ENCODE measurements at places on chromosomes 12 and 14.

DNA sequence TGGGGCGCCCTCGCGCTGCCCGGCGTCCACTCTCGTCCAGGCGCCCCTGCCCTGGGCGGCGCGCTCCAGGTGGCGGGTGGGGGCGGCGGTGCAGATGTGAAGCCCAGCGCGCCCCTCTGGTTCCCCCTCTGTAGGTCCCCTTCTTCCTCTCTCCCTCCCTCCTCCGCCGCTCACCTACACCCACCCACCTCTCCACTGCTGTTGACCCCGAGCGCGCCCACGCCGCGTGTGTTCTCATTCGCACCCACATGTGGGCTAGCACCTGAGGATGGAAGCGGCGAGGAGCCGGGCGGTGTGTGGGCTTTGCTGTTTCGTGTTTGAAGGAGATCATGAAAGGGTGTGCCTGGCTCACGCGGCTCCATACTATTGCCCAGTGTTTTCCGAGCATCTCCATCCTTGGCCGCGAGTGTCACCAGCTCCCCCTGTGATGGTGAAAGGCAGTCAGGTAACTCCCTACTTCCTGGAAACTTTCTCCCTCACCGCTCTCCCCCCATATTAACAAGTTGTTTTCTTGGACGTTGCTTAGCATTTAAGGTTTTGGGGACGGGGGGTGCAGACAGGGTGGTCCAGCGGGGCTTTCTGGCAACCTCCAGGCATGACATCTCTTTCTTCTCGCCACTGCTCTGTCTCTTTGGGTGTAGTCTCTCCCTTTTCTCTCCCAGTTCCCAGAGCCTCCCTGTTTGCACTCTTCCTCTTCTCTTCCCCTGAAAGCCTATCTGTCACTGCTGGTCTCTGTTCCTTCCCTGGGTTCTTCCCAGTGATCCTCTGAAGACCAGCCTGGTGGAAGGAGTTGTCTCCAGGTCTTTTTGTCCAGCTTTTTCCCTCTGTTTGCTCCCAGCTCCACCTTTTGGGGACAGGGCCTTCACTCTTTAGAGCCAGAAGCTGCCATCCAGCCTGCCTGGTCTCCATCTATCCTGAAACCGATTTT is 1.6 kb downstream of the CACNA1C start:
- H3K27ac ChIP-seq, result no peak overlapping the region
- DNase-seq, result no peak
- peaks cover 24% of the 10 kb centered on the region for H3K4me1 ChIP-seq

- H3K4me3 ChIP-seq, result no peak overlapping the region
- no peaks in the 10 kb centered on the region for H3K4me1 ChIP-seq
- DNase-seq, result no peak
- H3K27ac ChIP-seq, result no peak overlapping the region
Measured at GRCh38 chr14:99891900-99892299, 98.7 kb downstream of the EML1 start.

DNA sequence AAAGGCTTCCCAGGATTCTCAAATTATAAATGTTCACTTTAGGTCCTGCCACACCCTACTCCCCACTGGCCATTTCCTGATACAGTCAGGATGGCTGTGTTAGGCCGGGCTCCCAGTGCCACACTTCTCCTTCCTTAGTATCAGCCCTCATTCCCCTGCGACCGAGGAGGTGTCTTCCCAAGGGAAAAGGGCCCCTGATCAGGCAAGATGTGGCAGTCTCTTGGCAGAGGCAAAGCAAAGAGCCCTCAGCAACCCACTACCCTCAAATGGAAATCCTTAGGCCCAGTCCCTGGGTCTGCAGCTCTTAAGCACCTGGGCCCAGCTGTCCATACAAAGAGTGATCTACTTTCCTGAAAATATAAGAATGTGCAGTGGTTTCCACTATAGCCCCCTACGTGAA is 96.5 kb upstream of the VASH1 start:
- DNase-seq, result no peak
- H3K27ac ChIP-seq, result no peak overlapping the region
- no peaks in the 10 kb centered on the region for H3K4me1 ChIP-seq
- H3K4me3 ChIP-seq, result no peak overlapping the region

DNA sequence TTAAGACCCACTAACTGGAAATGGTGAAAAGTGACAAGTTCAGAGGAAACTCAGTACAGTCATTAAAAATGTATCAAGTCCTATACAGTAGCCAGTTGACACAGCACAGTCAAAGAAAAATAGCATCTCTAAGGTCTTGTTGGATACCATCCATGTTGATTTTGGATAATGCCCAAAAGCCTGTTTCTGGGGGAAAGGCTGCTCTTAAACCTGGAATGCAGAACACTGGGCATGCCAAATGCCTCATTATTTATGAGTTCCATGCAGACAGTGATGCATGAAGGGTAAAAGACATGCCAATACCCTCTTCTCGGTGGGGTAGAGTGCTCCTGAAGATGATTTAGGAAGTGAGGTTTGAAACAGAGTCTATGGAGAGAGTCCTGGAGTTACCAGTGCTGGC is 29.6 kb downstream of the KCNK13 start:
- H3K4me1 ChIP-seq, result no peaks in the 10 kb centered on the region
- no peak for DNase-seq
- no peak overlapping the region for H3K27ac ChIP-seq
- H3K4me3 ChIP-seq, result no peak overlapping the region
- no peaks in the 10 kb centered on the region for H3K27me3 ChIP-seq

DNA sequence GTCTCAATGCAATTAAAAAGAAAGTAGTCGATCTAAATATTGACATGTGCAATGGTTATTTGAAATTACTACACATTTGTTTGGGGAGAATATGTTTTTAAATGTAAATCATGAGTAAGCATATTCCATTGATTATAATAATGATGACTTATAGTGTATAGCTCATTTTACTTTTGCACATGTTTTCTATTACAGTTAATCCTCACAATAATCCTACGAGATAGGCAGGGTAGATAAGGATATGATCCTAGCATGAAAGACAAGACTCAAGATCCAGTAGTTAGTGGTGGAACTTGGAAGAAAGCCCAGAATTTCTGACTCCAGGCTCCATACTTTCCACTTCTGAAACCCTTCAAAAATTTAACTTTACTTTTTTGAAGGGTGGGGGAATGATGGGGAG is 94.0 kb downstream of the NAV3 start:
- H3K27ac ChIP-seq, result no peak overlapping the region
- no peaks in the 10 kb centered on the region for H3K4me1 ChIP-seq
- no peaks in the 10 kb centered on the region for H3K36me3 ChIP-seq

- no peaks in the 10 kb centered on the region for H3K36me3 ChIP-seq
- H3K4me1 ChIP-seq, result no peaks in the 10 kb centered on the region
- no peaks in the 10 kb centered on the region for H3K27me3 ChIP-seq
- no peak overlapping the region for H3K4me3 ChIP-seq
Measured at GRCh38 chr14:57464008-57464730, 29.5 kb downstream of the CCDC198 start.

DNA sequence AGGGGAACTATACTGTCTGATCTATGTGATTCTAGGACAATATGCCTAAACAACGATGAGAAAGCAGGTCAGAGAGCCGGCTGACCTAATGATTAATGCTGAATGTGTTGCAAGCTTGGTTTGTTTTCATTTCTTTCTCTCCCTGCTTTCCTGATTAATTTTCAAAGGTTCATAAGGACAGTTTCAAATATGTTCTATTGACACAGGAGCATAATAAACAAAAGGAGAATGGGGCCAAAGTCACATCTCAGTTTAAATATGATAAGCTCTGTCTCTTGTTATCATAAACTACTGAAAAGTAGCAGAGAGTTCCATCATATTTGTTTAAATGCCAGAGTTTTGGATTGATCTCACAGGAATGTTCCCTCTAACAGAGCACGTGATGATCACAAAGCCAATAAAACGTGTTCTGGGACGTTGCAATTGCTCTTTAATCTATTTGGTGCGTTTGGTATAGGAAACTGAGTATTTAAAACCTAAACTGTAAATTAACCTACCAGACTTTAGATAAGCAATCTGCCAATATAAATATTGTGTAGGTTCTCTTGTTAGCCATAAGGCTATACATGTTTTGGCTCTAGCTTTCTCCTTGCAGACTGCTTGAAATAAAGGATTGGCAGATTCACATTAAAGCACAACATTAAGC is 3.7 kb upstream of the HSD17B6 start:
- DNase-seq, result no peak
- H3K4me1 ChIP-seq, result peaks cover 3% of the 10 kb centered on the region
- no peak overlapping the region for H3K4me3 ChIP-seq
- H3K27ac ChIP-seq, result no peak overlapping the region
- H3K27me3 ChIP-seq, result no peaks in the 10 kb centered on the region

GRCh38 chr14:105086833-105087307 is 21.6 kb upstream of the GPR132 start:
- peak overlapping the region; percentile 54 for H3K4me3 ChIP-seq
- H3K4me1 ChIP-seq, result peaks cover 60% of the 10 kb centered on the region
- H3K36me3 ChIP-seq, result no peaks in the 10 kb centered on the region

DNA sequence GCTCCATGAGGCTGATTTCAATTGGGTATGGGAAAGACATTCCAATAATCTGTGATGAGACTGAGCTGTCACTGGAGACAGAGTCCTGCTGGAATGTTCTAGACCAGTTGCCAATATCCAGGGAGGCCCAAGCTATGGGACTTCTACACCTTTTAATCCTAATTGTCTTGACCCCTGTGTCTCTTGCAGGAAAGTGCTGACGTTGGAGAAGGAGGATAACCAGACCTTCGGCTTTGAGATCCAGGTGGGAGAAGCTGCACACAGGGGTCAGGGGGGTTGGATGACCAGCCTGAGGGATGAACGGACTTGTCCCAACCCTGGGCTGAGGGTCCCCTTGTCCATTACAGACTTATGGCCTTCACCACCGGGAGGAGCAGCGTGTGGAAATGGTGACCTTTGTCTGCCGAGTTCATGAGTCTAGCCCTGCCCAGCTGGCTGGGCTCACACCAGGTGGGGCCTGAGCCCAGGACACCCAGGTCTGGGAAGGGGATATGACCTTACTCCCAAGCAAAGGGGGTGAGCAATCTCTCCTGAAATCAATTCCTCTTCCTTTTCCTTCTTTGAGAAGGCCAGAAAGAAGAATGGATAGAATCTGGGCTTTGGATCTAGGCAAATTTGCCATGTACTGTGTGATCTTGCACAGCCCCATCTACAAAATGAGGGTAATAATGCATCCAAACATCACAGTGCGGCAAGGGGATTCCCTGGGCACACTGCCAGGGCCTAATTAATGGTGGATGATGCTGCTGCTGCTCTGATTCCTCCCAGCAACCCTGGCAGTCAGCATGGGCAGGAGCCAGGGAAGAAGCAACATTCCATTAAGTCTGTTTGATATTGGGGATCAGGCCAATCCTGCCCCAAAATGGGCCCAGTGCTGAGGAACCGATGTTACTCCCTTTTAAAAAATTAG is 4.2 kb downstream of the TAMALIN start:
- no peaks in the 10 kb centered on the region for H3K27me3 ChIP-seq
- peaks cover 62% of the 10 kb centered on the region for H3K4me1 ChIP-seq
- peak overlapping the region; percentile 79 for H3K4me3 ChIP-seq

- no peak for DNase-seq
- H3K27ac ChIP-seq, result peak overlapping the region; percentile 9
- H3K4me1 ChIP-seq, result no peaks in the 10 kb centered on the region
Measured at GRCh38 chr14:26765768-26766520, 168.1 kb upstream of the NOVA1 start.

DNA sequence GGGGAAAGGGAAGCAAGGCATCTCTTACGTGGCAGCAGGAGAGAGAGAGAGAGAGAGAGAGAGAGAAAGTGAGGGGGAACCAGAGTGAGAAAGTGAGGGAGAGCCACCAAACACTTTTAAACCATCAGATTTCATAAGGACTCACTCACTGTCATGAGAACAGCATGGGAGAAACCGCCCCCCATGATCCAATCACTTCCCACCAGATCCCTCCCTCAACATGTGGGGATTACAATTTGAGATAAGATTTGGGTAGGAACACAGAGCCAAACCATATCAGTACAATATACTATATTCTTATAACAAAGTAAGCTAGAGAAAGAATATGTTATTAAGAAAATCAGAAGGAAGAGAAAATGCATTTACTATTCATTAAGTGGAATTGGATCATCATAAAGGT is 53.7 kb upstream of the PLXNC1 start:
- H3K36me3 ChIP-seq, result no peaks in the 10 kb centered on the region
- H3K27ac ChIP-seq, result no peak overlapping the region
- no peaks in the 10 kb centered on the region for H3K27me3 ChIP-seq
- DNase-seq, result no peak
- no peak overlapping the region for H3K4me3 ChIP-seq

GRCh38 chr12:54989829-54990228 is 5.3 kb upstream of the TESPA1 start:
- DNase-seq, result no peak
- H3K4me3 ChIP-seq, result no peak overlapping the region
- H3K4me1 ChIP-seq, result no peaks in the 10 kb centered on the region
- no peaks in the 10 kb centered on the region for H3K36me3 ChIP-seq
- no peaks in the 10 kb centered on the region for H3K27me3 ChIP-seq
- no peak overlapping the region for H3K27ac ChIP-seq

- no peak overlapping the region for H3K27ac ChIP-seq
- H3K4me3 ChIP-seq, result no peak overlapping the region
Measured at GRCh38 chr12:108699955-108700563, 31.3 kb downstream of the CORO1C start.

- DNase-seq, result no peak
- H3K4me1 ChIP-seq, result peaks cover 7% of the 10 kb centered on the region
- H3K27me3 ChIP-seq, result no peaks in the 10 kb centered on the region
- H3K36me3 ChIP-seq, result no peaks in the 10 kb centered on the region
- no peak overlapping the region for H3K27ac ChIP-seq
Measured at GRCh38 chr12:58647495-58647894, 272.8 kb downstream of the LRIG3 start.

DNA sequence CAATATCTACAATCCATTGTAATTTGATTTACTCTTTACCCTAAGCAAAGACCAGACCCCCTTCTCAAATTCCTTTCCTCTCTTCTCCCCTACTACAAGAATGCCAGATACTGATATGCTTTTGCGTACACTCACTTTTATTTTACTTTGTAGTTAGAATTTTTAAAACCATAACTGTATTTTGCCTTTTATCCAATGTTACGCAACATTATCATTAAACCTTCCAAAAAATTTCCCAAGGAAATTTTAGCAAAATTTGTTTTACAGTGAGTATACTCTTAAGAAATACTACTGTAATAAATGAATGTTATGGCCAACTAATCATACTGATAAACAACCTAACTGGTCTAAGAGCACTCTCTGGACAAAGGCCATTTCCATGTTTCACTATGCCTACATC is 22.3 kb downstream of the ATP2B1 start:
- no peaks in the 10 kb centered on the region for H3K27me3 ChIP-seq
- no peak overlapping the region for H3K27ac ChIP-seq
- no peak overlapping the region for H3K4me3 ChIP-seq
- DNase-seq, result no peak
- peaks cover 8% of the 10 kb centered on the region for H3K4me1 ChIP-seq

GRCh38 chr12:55671746-55672145 is 35.1 kb downstream of the OR10P1 start:
- H3K4me1 ChIP-seq, result no peaks in the 10 kb centered on the region
- no peak overlapping the region for H3K27ac ChIP-seq
- H3K4me3 ChIP-seq, result no peak overlapping the region
- no peaks in the 10 kb centered on the region for H3K27me3 ChIP-seq
- DNase-seq, result no peak
- H3K36me3 ChIP-seq, result no peaks in the 10 kb centered on the region

DNA sequence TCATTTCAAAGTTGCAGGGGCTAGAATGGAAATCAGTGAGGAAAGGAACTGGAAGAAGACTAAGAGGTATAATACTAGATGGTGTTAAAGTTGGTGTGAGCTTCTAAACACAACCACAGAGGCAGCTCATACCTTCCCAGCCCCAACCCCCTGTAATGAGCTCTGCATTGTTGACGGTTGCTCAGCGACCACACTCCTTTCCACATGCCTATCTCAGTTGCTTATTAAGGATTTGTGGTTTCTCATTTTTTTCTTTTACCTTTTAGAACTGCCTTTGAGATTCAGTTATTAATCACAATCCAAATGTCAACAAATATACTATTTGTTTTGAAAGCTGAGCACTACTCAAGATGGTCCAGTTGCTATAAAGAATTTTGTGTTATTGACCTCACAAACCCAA is 62.1 kb upstream of the KIF21A start:
- no peaks in the 10 kb centered on the region for H3K27me3 ChIP-seq
- no peak overlapping the region for H3K4me3 ChIP-seq

All from suprapubic skin (tissue), 4 donors.